ENCODE measurements at places on chromosomes 1 and 21. TPM values are rescaled to one million over a fixed set of nuclear protein-coding genes. Genes with fewer than 3 reads are reported as not detected.

Gene FNDC5
- total RNA-seq: 18.7 TPM

Gene DENND2C
- 3.7 TPM for total RNA-seq

Gene PTCH2
- 0.35 TPM for total RNA-seq

Gene SLC35F3
- total RNA-seq: not detected

Gene ZNF692
- 18.1 TPM for total RNA-seq

Gene PDZK1
- 0.48 TPM for total RNA-seq

Gene TNFRSF25
- 8.5 TPM for total RNA-seq

DNA sequence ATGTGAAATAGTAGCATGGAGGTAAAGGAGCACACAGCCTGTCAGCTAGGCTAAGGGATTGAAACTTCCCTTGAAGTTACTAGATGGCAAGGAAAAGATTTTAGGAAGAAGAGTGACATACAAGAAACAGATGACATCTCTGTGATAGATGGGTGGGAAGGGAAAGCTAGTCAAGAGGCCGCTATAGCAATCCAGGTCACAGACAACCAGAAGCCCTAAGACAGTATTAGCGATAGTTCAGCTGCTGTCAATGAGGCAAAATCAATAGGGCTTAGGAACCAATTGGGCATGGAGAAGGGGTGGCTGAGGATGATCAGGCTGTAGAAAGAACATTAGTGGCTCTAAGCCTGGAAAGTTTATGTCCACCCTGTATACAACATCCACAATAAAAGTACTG, 111.1 kb downstream of the GLUL start:
- no peak for DNase-seq

DNA sequence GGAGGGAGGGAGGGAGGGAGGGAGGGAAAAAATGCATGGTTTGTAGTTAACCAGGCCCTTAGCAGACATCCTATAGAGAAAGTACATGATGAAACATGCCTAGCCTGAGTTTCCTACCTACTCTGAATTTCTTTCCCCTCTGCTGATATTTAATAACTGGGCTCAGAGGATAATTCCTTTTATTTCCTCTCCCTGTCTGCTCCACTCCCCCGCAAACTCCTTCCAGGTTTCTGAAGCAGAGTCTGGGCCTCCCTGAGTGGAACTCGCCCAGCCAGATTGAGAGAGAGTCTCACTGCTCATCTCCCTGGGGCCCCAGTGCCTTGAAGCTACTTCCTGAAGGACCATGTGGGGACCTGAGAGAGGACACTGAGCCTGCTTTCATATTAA, 111.9 kb upstream of the SLC44A3 start:
- DNase-seq: no peak

DNA sequence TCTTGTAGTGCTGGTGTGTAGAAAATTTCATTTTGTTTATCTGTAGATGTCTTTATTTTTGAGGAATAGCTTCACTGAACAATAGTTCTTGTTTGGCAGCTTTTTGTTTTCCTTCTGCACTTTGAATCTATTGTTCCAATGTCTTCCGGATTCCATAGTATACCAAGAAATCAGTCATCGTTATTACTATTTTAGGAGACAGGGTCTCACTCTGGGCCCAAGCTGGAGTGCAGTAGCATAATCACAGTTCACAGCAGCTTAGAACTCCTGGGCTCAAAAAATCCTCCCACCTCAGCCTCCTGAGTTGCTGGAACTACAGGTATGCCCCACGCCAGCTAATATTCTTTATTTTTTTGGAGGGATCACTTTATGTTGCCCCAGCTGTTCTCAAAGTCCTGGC, 67.7 kb upstream of the RGS2 start:
- DNase-seq: no peak

- DNase-seq: no peak
These were observed 10.0 kb downstream of the RAB4A start for GRCh38 chr1:229280921-229281320.

DNA sequence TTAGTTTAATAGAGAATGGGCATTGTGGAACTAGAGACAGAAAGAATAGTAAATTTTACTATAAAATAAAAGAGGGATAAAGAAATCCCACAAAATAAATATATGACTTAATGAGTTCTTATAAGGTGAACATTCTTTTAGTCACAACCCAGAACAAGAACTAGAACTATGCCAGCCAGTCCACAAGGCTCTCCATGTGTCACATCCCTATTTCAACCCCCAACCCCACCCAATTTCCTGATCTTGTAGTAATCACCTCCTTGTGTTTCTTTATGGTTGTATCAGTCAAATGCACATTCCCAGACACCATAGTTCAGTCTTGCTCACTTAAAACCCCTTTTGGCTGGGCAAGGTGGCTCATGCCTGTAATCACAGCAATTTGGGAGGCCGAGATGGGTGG, 662.3 kb upstream of the CAMK1G start:
- DNase-seq: no peak

- DNase-seq: no peak
These were observed 157.9 kb upstream of the CHRM3 start for GRCh38 chr1:239228451-239228850.

GRCh38 chr1:70071601-70072000, 133.8 kb downstream of the LRRC40 start:
- DNase-seq: no peak

GRCh38 chr21:16264319-16264718, 534.5 kb downstream of the USP25 start:
- DNase-seq: no peak

- DNase-seq: no peak
These were observed 150.8 kb downstream of the VPS13D start for GRCh38 chr1:12380326-12381249.

DNA sequence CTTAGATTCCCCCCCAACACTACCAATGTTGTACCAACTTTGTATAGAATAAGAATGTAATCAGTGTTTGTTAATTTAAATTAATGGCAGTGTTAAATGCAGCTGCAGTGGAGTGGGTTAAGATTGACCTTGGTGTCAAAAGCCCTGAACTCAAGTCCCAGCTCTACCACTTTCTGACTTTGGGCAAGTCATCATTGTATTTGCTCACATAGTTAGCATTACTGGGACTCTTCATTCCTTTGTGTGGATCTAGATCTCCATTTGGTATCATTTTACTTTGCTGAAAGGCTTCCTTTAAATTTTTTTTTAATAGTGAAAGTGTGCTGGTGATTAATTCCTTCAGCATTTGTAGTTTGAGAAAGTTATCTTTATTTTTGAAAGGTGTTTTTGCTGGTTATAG, 22.2 kb upstream of the PHGDH start:
- DNase-seq: no peak

DNA sequence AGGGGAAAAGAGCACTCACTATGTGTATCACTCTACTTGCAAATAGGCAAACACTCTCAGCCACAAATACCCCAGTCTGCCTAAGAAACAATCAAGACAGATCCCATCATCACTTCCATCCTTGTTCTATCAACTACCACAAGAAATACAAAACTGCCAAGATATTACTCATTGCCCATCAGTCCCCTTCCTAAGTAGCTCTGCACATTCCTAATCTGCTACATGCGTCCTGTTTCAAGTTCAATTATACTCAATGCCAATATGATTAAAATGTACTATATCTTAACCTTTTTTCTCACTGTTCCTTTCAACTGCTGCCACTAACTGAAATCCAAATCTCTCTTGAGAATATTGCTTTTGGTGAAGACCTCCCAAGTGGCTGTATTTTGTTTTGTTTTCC, 1688.4 kb downstream of the PLA2G4A start:
- no peak for DNase-seq

All from cardiac septum (tissue), 1 donor.